ENCODE measurements at places on chromosomes 6 and 20.

GRCh38 chr6:146598772-146599405 lies at the start of gene ADGB:
TSS of gene ADGB (plus strand) at chr6:146598972. CDS start at chr6:146599041, 69 bp downstream.
- no peak for DNase-seq

GRCh38 chr6:41573276-41573675 lies 27.1 kb downstream of the FOXP4 start:
- no peak for DNase-seq

DNA sequence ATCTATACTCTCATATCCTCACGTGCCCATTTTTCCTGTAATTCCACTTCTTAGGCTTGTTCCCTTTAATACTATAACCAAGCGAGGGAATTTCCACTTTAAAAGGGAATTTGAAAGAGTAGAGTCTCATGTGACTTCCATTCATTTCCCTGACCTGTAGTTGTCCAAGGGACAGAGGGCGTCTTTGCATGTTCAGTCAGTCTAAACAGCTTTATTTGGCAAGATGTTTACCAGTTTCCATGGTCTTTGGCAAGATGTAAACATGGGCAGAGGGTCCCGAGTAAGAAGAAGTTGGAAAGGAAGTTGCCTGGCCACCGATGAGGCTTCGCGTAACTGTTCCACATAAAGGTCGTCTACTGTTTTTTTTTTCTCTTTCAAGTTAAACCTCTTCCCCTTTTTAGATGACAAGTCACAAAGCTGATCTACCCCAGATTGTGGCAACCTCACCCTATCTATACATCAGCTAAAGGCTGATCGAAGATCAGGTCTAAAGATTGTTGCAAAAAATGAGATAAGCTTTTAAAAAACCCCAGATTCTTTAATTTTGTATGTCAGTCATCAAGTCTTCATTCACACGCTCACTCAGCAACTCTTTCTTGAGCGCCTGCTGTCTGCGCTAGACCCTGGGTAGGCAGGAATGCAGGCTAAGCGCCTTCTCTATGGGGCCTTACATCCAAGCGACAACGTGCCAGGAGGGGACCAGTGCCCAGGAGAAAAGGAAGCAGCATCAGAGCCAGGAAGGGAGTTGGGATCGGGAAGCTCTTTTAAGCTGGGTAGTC lies 31.7 kb upstream of the CCR6 start:
- no peak for DNase-seq

DNA sequence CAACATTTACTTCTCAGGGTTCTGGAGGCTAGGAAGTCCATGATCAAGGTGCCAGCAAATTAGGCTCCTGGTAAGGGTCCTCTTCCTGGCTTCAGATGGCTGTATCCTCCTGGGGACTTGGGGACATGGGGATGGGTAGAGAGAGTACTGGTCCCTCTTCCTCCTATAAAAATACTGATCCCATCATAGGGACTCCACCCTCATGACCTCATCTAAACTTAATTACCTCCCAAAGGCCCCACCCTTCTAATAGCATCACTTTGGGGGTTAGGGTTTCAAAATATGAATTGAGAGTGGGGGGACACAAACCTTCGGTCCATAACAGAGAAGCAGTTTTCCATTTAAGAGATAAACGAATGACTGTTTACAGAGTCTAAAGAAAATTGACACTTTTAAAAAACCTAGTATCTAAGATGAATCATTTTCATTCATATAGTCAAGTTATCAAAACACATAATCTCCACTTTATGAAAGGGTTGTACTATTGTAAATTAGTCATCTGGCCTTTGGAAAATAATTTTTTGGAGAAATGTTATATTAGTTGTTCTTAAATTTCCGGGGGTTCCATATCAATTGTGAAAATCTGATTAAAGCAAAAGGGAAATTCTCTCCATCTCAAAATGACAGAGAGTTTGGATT lies 33.5 kb downstream of the ELOVL5 start:
- no peak for DNase-seq

DNA sequence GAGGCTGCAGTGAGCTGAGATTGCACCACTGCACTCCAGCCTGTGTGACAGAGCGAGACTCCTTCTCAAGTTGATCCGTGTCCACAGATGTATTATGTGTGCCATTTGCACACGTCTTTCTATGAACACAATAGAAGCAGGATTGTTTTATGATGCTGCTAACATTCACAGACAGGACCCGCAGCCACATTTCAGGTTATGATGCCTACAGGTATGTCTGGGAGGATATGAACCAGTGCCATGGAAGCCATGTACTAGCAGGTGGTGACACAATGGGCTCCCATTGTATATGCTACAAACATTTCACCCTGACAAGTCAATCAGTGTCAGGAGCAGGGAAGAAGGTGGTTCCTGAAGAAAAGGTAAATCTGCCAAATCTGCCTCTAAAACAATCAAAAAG lies 4.3 kb downstream of the TRAM2 start:
- no peak for DNase-seq
